ENCODE measurements at places on chromosomes 2 and 18.

DNA sequence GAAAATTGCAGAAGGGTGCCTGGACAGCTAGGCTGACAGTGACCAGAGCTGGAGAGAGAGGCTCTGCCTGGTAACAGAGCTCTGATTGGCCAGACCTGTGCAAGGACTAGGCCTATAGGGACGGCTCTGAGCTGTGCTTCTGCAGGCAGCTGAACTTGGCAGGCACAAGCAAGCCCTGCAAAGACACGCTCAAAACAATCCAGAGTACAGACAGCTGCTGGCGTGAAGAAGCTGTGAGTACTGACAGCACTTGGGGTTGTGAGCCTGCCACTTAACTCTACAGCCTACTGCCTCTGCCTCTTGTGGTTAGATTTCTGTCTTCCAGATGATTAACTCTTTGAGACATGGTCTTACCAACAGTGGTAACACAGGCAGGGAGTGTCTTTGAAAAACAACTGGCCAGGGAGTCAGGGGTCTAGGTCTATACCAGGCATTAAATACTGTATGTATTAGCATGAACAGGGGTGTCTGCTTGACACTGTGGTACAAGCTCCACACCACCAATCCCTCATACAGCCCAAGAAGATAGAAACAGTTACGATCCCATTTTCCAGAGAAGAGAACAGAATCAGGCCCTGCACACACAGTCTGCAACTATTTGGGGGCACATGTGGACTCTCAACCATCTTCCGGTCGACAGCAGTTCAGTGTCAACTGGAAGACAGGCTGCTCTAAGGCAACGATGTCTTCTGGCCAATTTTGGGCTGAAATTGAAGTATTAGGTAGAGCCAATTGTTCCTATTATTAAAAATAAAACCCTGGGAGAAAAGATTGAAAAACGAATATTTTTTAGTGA is 568.4 kb downstream of the TNS1 start:
- no peak for DNase-seq

DNA sequence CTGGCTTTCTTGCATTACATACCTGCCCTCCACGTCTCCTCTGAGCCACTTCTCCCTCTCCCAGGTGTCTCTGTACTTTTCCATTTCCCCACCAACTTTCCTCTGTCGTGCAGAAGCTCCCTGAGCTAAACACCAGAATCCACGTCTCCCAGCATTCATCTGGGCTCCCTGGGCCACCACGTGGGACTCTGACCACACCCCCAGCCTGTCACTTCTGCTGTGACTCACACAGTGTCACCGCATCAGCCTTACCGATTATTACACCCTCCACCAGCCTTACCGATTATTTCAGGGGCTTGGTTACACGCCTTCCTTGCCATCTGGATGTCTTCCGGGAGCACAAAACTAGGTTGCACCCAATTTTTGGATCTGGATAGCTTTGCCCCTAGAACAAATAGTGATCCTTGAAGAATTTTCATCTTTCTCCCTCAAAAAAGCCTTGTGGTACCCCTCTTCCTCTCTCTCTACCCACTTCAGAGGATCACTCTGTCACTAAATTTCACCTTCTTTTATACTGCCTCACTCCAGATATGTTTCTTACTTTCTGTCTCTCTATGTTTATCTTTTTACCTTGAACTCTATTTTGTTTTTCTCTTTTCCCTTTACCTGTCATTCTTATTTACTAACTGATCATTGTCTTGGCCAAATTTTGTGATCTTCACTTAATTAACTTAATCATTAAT is 136.9 kb upstream of the CAB39 start:
- no peak for DNase-seq

DNA sequence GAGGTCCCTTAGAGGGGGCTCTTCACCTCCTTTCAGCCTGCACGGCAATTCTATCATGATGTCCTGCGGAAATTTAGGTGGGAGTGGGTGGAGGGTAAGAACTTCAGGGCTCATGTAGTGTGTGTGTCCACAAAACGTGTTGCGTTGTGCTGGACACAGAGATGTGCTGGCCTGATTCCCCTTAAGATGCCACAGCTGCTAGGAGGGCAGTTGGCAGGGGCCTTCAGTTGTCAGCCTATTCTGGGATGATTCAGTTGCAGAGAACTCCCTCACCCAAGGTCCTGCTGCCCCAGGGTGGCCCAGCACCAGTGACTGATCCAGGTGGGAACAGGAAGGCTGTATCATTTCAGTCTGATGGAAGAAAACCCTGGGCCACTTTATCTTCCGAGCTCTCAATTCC is 1.0 kb upstream of the HJURP start:
- DNase-seq = no peak

DNA sequence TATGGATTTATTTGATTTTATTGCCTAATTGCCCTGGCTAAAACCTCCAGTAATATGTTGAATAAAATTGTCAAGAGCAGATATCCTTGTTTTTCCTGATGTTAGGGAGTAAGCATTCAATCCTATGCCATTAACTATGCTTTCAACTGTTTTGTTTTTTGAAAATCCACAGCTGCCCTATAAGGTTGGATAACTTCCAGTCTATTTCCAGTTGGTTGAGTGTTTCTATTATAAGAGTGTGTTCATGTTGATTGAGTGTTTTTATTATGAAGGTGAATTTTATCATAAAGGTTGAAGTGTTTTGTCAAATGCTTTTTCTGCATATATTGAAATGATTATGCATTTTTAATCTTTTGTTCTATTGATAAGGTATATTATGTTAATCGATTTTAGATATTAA is 149.9 kb upstream of the SCN7A start:
- DNase-seq = no peak

DNA sequence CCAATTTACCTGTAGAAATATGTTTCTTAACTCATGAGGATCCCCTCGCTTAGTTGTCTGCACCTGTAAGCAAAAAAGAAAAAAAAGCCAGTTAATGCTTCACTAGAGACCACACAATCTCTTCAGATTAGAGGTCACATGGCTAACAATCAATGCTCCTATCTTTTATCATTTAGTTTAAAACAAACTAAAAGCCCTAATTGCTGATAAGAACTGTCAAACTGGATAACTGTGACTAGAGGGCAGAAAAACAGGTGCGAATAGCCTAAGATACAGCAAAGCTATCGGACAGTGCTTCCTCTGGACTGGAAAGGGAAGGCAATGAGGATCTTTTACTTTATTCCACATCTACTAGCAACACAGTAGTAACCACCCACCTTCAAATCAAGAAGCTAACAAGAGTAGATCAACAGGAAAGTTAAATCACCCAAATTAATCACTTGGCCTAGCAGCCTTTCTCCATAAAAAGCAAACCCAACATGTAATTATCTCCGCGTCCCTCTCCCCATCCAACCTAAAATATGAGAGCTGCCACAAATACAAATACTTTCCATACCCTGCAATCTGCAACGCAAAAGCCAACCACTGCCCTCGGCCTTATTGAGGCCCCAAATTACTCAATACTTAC is 734 bp downstream of the SLC25A12 start:
- DNase-seq = no peak

DNA sequence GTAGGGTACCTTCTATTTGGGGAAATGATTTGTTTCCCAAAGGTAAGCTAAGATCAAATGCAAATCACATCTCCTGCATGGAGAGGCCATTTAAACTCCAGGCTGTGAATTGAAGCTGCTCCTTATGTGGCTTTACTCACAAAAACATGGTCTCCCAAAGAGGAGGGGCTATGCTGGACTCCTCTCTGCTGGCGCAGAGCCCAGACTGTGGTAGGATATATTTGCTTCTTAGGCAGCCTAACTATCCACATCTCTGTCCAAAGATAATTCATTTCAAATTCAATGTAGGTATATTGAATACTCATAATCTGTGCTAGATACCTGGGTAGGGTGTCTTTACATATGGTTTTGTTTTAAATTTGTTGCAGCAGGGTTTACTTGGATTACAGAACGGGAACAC is 358.5 kb downstream of the ALK start:
- DNase-seq = no peak

GRCh38 chr2:52934323-52934898 is 833.2 kb upstream of the CHAC2 start:
- no peak for DNase-seq

GRCh38 chr2:1306014-1306686 is 107.1 kb upstream of the TPO start:
- DNase-seq = no peak

DNA sequence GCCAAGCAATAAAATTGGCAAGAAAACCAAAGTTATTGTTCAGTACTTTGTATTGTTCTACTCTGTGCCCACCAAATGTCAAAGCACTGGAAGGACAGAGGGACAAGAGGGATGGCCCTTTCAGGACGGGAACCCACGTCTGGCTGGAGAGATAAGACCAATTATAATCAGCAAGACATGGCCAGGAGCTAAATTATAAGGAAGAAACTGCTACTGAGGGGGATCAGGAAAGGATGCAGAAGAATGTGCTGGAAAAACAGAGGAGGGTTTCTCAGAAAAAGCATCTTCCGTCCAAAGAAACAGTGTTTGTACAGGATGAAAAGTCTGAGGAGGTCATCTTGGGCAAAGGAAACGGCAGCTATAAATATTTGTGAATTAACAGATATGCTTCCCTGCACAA is 46.4 kb upstream of the NARS1 start:
- no peak for DNase-seq

GRCh38 chr2:61090386-61090921 is 24.8 kb downstream of the SANBR start:
- DNase-seq = no peak

DNA sequence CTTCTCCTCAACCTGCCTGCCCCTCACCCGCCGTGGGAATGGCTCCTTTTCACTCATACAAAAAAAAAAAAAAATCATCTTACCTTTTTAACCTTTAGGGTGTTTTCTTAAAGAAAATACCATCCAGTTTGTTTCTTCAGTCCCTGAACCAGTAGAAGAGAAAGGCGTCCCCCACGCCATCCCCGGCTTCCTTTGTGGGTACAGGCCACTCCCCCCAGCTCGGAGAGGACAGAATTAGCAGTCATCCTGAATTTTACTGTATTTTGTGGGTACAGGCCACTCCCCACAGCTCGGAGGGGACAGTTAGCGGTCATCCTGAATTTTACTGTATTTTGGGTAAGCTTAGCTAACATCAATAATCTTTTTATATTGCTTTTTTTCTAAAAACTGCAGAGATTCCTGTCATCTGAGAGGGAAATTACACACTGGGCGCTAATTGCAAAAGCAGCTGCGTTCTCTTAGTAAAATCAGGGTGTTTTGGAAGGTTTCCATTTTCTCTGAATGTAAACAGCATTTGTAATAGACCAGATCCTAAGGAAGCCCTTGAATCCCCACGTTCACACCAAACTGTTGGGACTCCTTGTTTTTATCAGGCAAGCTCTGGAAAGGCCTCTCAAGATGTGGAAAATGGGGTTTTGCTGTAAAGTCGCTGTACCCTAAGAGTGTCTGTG is 72.5 kb downstream of the NFATC1 start:
- DNase-seq = no peak

DNA sequence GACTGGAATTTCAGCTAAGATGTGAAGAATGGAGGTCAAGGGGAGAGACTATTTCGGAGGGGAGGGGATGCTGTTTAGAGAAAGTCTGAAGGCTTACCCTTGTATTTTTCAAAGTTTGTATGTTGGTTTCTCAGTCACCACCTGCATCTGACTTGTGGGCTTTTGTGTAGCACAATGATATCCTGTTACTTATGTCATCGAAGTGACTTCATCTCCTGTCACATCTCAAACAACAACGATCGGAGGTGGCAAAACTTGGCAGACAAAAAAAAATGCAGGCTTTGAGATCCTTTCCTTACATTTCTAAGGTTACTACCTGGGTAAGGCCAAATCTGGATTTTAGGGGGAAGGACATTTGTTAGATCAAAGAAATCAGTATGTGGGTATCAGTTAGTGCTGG is 11.7 kb upstream of the CXCR4 start:
- no peak for DNase-seq

GRCh38 chr2:88760819-88761598 is 69.5 kb downstream of the RPIA start:
- no peak for DNase-seq

GRCh38 chr2:7694076-7694985 is 777.1 kb downstream of the RNF144A start:
- DNase-seq = no peak

DNA sequence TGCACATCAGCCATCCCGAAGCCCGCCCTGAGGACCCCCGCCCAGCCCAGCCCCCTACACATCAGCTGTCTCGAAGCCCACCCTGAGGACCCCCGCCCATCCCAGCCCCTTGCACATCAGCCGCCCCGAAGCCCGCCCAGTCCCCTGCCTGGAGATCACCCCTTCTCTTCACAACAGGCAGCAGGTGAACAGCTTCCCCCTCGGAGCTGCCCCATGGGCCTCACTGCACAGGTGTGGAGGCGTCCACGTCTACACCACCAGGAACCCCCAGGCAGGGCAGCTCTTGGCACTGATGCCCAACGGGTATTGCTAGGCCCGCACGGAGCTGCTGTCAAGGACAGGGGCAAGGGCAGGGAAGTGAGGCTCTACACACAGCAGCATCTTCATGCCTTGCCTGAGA is 137.6 kb downstream of the HDAC4 start:
- DNase-seq = no peak

DNA sequence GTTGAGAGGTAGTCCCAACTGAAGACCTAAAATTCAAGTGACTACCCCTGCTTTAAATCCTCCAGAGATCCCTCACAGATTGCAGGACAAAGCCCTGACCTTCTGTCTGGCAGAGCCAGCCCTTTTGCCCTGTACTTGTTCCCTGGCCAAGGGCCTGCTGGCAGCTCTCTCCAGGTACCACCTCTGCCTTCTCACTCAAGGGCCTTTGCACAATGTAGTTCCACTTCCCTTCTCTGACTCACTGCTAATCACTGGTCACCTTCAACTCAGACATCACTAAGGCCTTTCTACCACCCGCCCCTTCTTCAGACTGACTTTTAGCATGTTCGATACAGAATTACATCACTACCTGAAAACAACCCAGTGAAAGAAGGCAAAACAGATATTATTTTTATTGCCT is 411.0 kb downstream of the TMEM182 start:
- DNase-seq = no peak

DNA sequence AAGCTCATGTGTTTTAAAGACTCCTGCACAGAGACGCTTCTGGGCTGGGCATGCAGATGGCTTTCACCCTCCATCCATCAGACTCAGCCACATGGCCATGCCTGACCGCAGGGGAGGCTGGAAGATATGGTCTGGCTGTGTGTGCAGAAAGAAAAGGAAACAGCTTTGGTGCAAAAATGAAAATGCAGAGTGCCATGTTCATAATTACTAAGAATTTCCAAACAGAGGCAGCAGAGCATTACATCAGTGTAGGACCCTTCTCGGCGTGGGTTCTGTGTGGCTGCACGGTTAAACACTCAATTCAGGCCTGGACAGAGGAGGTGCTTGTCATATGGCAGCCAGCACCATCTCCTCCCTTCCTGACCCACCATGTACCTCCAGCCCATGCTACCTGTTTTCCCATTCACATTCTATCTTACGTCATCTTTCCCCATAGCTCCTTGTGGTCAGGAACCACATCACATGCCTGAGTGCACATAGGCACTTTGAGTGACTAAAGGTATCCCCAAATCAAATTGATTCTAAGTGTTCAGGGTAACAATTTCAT is 200.3 kb upstream of the ID2 start:
- no peak for DNase-seq

DNA sequence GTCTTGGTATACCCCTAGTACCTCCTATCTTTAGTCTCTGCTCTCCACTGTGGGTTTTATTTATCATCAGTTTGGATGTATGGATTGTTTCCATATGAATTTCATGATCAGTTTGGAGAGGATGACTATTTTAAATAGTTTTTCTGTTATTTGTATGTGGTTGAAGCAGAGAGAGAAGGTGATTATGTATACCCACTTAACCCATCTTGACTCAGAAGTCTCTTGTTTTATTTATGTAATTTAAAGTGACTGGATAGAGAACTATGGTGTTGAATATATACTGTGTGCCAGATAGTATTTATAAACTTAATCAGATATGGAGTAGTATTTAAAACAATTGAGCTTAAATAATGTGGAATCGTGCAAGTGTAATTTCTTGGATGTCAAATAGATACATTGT is 39.9 kb downstream of the SMAD4 start:
- no peak for DNase-seq

All from stimulated activated CD4-positive, alpha-beta T cell treated with anti-CD3 and anti-CD28 coated beads, TNF-alpha, amount 100 ng/mL, for 48 hours (primary cell).